Stimulated activated CD4-positive, alpha-beta T cell treated with anti-CD3 and anti-CD28 coated beads, TNF-alpha, amount 100 ng/mL, for 1 hour (primary cell): ENCODE measurements at places on chromosomes 2 and 18.

GRCh38 chr2:58051445-58051844 lies 4.8 kb downstream of the VRK2 start:
- no peak for DNase-seq

- DNase-seq, result no peak
Observed at GRCh38 chr2:240302041-240302440, 133.4 kb upstream of the GPC1 start.

DNA sequence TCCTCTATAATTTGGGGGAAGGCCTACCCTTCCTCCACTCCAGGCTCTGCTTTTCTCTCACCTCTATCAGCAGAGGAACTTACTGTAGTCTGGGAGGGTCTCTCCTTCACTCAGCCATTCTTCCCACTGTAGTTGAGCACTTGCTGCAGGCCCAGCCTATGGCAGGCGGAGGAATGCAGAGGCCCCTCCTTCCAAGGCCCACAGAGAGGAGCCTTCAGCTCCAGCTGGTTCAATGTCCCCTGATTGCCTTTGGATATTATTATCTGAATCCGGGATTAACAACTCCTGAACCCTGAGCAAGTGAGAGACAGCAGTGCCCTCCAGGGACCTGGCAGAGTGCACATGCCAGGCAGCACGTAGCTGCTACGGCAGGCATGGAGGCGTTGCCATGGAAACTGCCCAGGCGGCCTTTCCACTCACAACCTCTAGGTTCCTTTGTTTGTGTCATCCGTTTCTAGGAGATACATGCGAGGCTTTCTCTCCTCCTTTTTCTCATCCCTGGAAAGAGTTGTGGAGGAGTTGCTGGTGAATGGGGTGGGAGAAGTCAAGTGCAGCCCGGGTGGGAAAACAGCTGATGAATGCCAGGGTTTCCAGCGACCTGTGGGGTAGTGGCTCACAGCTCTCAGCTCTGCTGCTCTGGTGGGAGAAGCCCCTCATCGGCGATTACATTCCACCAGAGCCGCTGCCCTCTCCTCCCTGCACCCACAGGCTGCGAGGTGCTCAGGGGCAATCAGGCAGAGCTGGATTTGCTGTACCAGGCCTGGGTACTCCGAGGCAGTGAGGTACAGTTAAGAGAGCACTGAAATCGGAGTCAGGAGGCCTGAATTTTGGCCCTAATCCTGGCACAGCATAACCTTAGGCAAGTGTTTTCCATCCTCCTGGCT lies 55.3 kb upstream of the HK2 start:
- no peak for DNase-seq

GRCh38 chr2:241545106-241545505 lies 13.4 kb upstream of the BOK start:
- no peak for DNase-seq
